ENCODE measurements at places on chromosomes 1 and 21. TPM values are rescaled to one million over a fixed set of nuclear protein-coding genes. Genes with fewer than 3 reads are reported as not detected.

DNA sequence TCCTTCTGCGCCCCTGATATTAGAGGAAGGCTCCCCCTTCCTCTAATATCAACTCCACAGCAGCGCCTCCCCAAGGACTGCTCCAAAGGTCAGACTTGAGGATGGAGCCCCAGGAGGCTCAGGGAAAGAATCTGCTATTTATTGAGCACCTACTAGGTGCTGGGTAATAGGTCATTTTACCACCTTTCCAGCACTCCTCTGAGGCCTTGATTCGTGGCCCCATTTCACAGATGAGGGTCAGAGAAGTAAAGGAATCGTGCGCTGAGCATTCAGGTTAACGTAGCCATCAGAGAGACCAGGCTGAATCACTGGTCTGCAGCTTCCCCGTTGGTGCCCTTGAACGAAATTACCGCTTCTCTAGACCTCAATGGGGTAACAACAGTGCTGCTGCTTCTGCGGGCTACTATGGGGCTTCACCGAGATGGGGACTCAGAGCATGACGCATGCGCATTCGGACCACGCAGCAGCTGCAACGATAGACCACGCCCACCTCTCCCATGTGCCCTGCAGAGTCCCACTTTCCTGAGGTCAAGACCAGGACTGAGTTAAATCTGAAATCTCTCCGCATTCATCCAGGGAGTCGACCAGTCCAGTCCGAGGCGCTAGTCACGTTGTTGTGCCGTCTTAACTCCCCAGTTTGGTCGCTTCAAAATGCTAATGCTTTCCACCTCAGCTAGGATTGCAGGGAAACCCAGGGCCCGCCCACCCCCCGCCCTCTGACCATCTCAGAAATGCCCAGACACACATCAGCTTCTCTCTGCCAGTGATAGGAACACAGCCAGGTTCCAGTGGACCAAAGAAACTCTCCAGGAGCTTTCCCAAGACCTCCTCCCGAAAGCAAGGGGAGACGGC lies 12.9 kb downstream of the CAMK2N1 start:
- no peak for DNase-seq

DNA sequence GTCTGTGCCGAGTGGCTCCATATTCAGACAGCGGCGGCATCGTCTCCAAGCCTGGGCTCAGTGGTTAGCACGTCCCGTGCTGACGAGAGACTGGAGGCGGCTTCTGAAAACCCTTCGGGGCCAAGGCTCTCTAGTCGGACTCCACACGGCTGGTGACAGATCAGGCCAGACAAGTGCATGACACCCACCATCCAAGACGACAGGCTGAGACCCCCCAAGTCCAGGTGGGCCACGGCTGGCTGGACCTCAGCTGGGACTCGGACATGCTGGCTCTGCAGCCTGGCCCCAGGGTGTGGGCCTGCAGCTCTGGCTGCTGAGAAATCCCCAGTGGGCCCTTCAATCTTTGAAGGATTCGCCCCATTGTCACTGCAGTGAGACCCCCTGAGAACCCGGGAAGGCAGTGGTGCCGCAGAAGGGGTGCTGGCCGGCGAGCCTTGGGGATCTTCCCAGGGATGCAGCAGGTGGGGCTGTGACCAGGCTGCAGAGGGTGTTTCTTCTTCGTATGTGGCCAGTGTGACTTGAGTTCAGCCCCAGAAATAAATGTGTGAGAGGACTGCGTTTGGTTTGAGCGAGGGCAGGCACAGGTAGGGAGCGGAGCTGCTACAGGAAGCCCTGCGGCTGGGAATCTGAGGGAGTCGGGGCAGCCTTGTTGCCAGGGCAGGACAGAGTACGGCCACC lies 15.9 kb upstream of the SLC19A1 start:
- DNase-seq: no peak

DNA sequence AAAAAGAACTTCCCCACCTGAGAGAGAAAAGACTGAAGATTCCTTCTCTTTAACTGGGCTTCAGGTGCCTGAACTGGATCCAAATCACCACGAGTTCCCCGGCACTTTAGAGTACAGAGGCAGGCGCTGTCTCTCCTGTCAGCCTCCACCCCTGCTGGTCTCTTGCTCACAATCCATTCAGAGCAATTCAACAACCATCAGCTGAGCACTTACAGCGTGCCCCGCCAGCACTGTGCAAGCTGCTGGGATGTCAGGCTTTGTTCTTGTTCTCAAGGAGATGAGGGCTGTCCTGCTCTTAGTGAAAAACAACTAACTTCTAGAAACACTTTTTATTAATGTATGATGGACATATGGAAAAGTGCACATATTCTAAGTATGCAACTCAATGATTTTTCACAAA lies 68.7 kb upstream of the VAMP3 start:
- no peak for DNase-seq

DNA sequence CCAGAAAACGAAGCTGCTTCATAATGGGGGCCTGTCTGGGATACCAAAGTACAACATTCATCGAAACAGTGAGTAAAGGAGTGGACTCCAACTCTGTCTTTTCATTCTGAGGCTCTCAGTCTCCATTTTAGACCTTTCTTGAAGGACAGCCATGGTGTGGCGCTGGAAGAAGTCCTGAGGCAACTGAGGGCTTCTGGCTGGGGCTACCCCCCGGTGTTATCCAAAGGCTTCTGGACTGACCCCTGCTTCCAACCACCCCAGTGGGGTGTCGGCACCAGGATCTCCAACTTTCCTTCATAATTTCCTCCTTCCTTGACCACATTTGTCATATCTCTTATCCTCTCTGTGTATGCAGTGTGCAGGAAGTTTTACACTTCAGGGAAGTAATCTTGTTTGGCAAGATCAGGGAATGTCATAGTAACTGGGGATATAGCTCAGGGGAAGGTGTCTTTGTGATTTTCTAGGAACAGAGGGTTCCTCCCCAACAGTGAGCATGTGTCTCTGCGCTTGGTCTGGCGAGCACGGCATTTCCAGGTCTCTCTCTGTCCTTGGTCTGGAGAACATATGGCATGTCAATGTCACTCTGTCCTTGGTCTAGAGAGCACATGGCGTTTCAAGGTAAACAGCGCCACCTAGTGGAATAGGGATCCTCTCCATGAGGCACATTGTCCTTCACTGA lies 19.4 kb upstream of the BSDC1 start:
- DNase-seq: no peak

DNA sequence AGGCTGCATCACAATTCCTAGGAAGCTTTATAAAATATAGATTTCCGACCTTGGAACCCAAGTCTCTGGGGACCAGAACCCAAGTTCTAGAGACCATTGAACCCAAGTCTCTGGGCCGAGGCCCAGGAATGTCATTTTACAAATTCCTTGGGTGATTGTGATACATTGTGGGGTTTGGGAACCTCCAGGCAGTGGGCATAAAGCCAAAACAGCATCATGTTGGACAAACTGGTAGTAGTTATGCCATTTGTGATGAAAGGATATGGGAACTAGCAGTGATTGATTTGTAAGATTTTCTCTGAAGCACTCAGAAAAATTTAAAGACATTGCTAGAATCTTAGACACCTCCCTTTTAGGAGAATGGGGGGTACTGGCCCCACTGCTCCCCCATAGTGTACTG lies 160.2 kb downstream of the HIVEP3 start:
- DNase-seq: no peak

GRCh38 chr1:186882372-186883134 lies 53.8 kb downstream of the PLA2G4A start:
- DNase-seq: no peak

DNA sequence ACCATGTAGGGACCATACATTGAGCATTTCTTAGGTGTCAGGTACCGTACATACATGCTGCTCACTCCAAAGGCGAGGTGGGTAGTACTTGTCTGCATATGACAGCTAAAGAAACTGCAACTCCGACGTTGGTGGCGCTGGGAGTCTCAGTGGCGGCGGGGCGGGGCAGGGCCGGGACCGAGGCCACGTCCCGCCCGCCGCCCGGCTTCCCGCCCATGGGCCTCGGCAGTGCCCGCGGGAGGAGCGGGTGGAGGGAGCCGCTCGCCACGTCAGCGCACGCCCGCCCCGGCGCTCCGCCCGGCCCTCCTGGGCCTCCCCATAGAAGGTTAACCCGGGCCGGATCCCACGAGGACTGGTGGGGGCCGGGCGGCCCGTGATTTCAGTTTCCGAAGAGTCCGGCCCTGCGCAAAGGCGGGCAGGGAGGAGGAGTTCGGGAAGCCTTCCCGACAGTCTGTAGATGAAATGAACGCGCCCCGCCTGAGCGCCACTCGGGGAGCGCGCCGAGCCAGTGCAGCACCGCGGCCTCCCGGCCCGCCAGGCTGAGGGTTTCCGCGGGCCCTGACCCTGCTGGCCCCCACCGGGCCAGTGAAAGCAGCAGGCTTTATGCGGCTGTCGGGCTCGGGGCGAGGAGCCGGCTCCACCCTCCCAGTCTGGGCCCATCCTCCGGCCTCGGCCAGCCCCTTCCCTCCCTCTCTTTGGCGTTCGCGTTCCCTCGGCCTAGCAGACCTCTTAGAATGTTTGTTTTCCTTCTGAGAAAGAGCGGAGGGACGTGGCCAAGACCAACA lies 119.9 kb upstream of the JUN start:
- no peak for DNase-seq

DNA sequence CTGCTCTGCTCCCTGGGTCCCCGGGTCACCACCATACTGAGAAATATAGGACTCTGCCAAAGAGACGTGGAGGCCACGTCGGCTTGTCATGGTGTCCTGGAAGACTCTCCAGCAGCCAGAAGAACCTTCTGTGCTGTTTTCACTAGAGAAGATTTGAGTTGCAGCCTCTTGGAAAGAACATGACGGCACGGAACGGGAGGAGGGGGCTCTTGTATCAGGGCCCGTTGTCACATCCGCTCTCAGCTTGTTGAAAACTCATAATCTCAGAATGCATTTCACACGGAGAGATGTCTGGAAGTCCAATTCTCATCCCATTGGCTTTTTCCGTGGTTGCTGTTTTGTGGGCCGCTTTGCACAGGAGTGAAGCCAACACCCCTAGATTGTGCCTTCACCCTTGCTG lies 39.4 kb upstream of the FAM3B start:
- no peak for DNase-seq

Gene SLC1A7
- total RNA-seq: 0.31 TPM

- DNase-seq: no peak
Observed at GRCh38 chr1:47511825-47512224, 74.0 kb downstream of the FOXD2 start.

GRCh38 chr1:13992489-13993285 lies 292.7 kb downstream of the PRDM2 start:
- no peak for DNase-seq

- DNase-seq: no peak
Observed at GRCh38 chr1:94004924-94005323, 95.7 kb upstream of the GCLM start.

GRCh38 chr21:38376693-38377092 lies 119.9 kb downstream of the KCNJ15 start:
- no peak for DNase-seq

GRCh38 chr1:17089506-17089905 lies 29.7 kb downstream of the PADI2 start:
- DNase-seq: no peak

DNA sequence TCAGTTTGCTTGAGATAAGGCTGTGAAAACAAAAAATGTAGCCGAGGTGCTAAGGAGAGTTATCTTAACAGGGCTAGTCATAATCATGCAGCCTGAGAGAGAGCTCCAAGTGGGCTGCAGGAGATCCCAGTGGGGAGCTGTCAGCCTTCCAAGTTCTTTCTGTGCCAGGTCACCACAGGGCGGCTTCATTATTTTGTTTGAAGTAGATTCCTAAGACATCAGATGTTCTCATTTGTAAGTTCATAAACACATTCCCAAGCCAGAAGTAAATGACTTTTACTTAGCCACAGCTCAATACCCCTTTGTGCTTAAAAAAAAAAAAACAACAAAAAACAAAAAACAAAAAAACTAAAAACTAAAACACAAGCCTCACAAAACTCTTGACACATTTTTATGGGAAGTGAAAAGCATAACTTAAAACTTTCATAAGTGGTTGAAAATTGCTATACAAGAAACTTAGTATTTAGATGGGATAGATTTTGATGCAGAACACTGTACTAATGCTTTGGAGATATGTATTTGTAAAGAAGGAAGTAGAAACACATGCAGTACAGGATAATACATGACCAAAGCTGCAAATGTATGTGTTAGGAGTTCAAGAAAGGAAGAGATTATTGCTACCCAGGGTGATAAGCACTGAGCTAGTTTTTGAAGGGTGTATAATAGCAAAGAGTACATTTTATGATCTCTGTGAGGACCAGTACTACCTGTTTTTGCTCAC lies 8.6 kb downstream of the CDC14A start:
- no peak for DNase-seq

Gene CHIA
- not detected for total RNA-seq

- DNase-seq: no peak
Observed at GRCh38 chr1:84653130-84653677, 37.1 kb downstream of the SSX2IP start.

Gene MYCBP
- total RNA-seq: 17.4 TPM

DNA sequence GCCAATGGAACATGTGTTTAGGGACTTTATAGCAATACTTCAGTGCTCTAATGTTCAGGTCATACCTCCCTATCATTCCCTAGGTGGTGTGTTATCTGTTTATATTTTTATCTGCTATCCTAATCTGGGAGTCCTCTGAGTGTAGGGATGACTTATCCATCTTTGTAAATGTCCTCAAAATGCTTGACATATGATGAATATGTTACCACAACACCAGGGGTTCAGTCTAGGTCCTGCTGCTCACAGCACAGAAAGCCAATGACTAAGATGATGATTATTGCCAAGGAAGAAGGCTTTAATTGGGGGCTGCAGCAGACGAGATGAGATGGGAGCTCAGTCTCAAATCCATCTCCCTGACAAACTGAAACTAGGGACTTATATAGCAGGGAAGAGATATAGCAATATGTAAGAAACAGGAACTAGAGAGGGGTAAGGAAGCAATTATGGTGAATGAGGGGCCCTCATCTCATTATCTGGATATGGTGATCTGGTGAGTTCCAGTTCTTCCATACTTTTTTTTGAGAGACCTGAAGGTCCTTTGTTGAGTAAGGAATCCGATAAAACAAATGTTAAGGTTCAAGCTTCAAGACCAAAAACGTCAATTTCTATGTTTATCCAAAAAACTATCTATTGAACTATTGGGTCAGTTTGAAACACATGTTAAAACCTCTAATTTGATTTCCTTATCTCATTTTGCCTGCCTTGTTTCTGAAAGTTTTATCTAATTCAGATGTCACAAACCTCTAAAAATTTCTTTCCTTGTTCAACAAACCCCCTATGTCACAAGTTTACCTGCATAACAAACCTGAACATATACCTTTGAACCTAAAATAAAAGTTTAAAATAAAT lies 256.7 kb upstream of the CACYBP start:
- no peak for DNase-seq

GRCh38 chr1:233172201-233172600 lies 123.3 kb downstream of the PCNX2 start:
- DNase-seq: no peak

DNA sequence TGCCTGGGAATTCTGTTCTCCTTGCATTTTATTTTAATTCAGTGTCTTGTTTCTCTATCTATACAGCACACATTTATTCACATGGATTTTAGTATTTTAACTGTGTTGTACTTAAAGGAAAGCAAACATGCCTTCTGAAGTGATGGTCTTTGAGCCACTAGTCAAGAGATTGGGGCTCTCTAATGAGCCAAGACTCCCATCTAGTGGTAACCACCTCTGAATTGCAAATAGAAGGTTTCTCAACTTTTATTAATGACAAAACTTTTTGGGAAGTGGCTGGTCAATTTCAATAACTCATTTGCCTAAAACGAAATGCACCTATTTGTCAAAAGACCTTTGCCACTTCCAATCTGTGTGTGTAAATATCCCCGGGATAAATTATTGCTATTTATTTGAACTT lies 199.6 kb downstream of the LTN1 start:
- no peak for DNase-seq
